ENCODE measurements at places on chromosomes 2 and 18.

DNA sequence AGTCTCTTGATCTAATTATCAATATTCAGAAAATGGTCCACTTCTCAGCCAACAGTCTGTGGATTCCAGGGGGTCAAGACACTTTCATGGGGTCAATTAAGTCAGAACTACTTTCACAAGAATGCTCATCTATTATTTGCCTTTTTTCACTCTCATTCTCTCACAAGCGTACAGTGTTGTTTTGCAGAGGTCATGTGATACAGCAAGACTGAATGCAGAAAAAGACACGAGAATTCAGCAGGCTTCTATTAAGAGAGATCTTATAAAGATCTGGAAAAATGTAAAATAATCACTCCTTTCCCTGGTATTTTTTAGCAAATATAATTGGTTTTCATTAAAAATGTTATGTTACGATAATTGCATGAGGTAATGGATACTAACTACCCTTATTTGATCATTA is 8.7 kb downstream of the RPRD1A start:
- DNase-seq = no peak

DNA sequence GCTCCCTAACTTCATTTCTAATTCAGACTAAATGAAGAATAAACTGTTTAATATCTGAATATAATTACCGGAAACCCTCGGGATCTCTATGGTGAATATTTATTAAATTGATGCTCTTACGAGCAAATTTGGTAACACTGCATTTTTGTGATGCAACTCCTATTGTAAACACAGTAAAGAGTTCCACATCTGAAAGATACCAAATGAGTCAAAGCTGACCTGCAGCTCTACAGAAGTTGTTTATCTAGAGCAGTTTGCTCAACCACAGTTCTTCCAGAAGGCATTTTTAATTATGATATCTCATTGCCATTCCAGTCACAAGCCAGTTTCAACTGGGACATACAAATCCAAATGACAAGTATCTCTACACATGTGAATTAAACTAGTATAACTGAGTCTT is 129.7 kb downstream of the PKP4 start:
- DNase-seq = no peak

GRCh38 chr2:127072396-127072795 is 34.6 kb downstream of the BIN1 start:
- no peak for DNase-seq

DNA sequence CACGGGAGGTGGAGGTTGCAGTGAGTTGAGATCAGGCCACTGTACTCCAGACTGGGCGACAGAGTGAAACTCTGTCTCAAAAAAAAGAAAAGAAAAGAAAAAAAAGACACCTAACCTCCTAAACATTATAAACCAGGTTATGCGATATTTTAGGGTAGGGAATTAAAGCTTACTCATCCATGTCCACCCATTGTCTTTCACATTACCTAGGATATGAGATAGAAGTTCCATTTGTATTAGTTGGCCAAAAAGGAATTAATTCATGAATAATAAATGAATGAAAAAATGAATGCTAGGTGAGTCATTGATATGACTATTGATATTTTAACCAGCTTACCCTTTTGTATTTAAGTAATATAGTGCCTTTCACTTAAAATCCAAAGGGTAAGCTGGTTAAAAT is 132.9 kb downstream of the FAM161A start:
- no peak for DNase-seq

- DNase-seq = no peak
These were observed 455.9 kb upstream of the UBE2E3 start for GRCh38 chr2:180524499-180524898.

DNA sequence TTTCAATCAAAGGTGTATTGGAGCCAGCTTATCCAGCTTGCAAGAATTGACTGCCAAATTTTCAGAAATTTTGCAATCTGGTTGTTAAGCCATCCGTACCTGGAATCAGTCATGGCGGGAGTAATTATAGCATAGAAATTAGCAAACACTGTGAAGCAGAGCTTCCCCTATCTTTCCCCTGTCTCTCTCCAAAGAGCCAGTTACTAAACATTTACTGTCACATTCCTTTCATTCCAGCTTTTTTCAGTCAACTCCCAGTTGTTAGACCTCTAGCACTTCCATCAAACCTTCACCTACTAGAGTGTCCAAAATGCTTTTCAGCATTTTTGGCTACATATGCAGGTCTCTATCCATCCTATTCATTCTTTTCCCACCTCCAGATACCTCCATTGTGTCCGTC is 137.4 kb downstream of the MC4R start:
- DNase-seq = no peak

- peak; percentile 81 for DNase-seq
These were observed 11.7 kb upstream of the C18orf63 start for GRCh38 chr18:74303936-74304335.

- DNase-seq = no peak
These were observed 33.1 kb upstream of the ACVR1C start for GRCh38 chr2:157661776-157662175.

DNA sequence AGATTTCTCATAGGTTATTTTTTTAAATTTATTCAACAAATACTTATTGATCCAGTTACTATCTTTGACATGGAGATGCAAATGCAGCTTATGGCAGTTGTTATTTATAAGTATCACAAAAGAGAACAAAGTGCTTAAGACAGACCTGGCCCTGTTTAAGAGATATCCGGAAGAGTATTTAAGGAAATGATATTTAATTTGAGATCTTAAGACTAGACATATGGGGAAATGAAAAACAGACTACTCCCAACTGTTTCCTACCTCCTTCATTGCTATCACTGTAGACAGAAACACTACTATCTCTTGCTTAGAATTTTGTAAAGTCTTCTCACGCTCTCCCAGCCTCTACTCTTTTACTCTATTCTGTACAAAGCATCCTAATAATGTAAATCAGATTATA is 36.0 kb downstream of the RPRD1A start:
- DNase-seq = no peak

- DNase-seq = no peak
These were observed 4.0 kb downstream of the REV1 start for GRCh38 chr2:99485824-99486223.

DNA sequence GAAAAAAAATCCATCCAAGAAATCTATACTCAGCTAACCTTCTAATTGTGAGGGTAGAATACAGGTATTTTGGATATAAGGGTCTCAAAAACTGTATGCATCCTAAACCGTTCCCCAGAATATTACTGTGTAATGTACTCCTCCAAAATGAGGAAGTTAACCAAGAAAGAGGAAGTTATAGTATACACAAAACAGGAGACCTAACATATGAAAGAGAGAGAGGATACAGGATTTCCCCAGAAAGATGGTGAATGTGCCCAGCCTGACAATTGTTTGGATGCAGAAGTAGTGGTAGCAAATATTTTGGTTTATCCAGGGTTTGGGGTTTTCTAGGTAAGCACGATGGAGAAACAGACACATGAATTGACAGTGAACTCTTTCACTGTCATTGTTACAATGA is 50.6 kb downstream of the GALNT3 start:
- DNase-seq = no peak

- DNase-seq = no peak
These were observed 27.3 kb upstream of the METAP1D start for GRCh38 chr2:171972329-171972982.

DNA sequence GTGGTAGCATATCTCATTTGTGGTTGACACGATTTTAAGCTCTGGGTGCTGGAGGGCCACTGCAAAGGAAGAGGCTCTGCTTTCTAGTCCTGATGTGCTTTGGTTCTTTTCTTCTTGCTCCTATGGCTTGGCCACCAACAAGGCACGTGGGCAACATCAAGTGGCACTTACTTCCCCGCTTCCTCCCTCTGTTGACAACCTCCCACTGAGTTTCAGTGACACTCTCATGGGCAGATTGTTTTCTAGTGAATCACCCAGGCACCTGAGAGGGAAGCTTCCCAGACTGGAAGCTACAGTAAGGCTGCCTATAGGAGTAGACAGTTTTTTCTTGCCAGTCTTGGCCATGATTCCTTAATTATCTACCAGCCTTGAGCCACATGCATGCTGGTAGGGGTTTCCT is 89.0 kb downstream of the NBAS start:
- DNase-seq = peak; percentile 29

DNA sequence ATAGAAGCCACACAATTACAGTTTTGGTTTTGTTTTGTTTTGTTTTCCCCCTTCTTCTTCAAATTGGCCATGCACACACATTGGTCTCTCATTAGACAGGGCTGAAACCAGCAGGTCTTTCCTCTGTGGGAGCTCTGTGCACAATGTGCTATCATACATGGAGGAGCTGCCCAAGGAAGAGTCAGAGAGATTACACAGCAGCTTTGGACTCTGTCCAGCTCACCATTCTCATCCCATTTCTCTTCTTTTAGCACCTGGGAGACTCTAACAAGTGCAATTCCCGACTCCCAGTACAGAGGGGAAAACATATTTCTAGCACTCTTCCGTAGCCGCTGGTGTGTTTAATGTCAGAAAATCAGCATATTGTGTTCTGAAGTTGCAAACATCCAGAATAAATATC is 29.4 kb downstream of the POU3F3 start:
- DNase-seq = no peak

- no peak for DNase-seq
These were observed 189.6 kb upstream of the PIK3C3 start for GRCh38 chr18:41765460-41765859.

- DNase-seq = no peak
These were observed 24.1 kb upstream of the IHH start for GRCh38 chr2:219084791-219085190.

DNA sequence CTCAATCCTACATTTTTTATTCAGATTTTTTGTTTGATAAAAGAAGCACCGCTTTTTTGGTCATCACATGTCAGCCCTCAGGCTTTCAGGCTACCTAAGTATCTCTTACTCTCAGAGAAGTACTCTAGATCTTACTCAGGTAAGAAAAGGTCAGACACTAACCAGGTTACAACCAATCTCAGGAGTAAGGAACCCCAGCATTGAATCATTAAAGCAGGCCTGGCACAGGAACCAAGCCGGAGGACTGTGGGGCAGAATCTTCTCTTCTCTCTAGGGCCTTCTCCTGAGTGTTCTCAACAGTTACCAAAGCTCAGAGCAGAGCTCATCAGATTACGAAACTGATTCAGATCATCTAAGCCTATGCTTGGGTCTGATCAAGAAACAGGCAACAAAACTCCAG is 28.2 kb downstream of the RBMS1 start:
- no peak for DNase-seq

GRCh38 chr18:26477828-26478466 is 70.4 kb downstream of the KCTD1 start:
- DNase-seq = peak; percentile 80

DNA sequence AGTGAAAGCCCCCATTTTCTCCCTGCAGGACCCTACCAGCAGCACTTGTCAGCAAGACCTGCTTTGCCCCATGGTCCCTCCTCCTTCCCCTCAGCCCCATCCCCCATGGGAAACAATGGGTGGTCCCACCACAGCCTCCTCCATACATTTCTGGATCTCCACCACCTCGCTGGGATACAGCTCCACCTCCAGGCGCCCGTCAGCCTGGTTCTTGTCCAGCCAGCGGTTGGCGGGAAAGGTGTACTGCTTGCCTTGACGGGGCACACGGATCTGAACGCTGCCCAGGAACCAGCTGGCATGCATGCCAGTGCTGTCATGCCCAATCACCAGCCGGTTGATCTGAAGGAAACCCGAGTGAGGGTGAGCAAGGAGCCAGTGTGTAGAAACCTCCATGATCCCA is 90.9 kb downstream of the LOXHD1 start:
- DNase-seq = no peak

DNA sequence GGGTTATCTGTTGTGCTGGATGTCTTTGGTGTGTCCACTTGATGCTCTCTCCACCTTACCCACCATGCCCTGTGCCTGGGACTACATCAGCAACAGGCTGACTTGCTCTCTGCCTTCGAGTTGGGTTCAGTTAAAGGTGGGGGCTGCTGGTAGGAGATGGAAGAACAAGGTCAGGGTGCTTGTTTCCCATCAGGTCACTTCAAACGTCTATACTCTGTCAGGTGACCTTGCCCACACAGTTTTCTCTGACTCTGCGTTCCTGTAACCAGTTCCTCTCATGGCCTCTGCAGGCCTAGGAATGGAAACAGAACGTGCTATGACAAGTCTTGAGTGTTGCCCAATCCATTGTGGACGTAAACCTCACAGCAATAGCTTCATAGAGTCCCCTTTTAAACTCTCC is 38.4 kb upstream of the PAPOLG start:
- no peak for DNase-seq

GRCh38 chr2:152560166-152560565 is 157.1 kb downstream of the PRPF40A start:
- DNase-seq = peak; percentile 71

- DNase-seq = no peak
These were observed 47.9 kb upstream of the ITGAV start for GRCh38 chr2:186542002-186542401.

DNA sequence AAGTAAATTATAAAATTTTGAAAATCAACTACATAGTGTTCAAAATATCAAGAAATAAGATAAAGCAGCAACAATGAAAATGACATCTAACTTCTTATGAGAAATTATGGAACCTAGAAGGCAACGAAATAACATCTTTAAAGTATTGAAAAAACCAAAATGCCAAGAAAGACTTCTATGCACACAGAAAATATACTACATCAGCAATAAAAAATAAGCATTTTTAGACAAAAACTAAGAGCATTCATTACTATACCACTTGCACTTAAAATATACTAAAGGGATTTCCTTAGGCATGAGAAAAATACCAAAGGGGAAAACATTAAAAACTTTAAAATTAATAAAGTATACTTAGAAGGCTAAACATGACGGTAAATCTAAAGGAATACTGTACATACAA is 556.3 kb downstream of the NUP35 start:
- no peak for DNase-seq

GRCh38 chr2:181697126-181697525 is 16.8 kb upstream of the NEUROD1 start:
- DNase-seq = no peak

DNA sequence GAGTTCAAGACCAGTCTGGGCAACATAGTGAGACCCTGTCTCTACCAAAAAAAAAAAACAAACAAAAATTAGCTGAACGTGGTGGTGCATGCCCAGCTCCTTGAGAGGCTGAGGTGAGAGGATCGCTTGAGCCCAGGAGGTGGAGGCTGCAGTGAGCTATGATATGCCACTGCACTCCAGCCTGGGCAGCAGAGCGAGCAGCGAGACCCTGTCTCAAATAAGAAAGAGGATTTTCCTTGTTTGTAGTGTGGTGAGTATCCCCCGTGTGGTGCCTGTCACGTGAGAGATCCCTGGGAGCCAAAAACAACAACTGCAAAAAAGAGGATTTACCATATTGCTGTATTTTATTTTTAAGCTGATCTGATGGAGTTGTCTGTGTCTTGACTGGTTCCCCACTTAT is 9.2 kb downstream of the EML4 start:
- no peak for DNase-seq

DNA sequence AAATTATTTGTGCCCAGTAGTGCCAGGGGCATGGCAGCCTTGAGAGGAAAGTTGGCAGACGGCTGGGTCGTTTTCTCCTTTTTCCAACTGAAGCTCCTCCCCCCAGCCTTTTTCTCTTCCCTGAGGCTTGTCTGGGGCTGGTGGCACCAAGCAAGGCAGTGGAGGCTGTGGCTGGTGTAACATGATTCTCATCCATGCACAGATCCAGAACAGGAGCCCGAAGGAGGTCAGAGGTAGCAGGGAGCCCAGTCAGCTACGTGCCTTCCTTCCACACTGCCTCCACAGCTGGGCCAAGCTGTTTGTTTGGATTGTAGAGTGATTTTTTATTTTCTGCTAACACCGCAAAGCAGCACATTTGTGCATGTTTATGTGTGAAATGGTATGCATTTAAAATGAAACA is 170.3 kb upstream of the MGAT5 start:
- no peak for DNase-seq

Measured in ACHN (cell line).